ENCODE measurements at places on chromosomes 4 and X.

DNA sequence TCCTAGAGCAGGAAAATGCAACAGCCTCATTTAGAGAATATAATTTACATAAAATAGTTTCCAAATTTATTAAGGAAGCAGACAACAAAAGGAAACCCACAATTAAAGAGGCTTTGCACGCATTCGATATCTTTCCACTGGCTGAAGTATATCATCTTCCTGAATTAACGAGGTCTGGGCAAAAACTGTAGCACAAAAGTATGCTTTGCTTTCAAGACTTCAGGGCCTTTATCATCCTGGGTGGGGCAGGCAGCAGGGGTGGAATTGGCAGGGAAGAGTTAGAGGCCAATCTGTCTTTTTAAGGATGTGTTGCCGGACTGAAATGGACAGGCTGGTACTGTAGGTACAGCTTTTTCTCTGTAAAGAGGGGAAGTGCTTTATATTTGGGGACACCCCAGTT, 17.0 kb upstream of the STX18 start:
- no peak for DNase-seq

- DNase-seq: no peak
Measured at GRCh38 chr4:188092824-188093223, 16.6 kb downstream of the TRIML2 start.

DNA sequence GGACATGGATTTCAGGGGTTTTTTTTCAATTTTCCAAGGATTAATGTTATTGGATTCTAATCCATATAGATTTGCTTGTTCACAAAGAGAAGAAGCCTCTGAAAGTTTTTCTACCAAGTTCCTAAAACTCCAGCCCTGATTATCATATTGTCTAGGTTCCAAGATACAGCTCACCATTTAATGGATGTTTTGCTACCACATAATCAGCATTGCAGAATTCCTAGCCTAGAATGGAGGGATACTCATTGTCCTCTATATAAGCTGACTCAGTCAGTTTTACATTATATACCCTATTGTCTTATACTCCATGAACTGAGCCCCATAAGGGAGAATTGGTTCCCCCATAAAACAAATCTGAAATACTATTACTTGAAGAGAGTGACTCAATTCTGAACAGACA, 664.7 kb upstream of the FAM241A start:
- no peak for DNase-seq

DNA sequence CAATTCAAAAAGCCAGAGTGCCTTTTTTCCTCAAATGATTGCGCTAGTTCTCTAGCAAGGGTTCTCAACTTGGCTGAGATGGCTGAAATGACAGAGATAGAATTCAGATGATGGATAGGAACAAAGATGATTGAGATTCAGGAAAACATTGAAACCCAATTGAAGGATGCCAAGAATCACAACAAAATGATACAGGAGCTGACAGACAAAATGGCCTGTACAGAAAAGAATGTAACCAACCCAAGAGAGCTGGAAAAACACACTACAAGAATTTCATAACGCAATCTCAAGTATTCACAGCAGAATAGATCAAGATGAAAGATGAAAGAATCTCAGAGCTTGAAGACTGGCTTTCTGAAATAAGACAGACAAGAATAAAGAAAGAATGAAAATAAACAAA, 51.7 kb upstream of the MMAA start:
- DNase-seq: no peak

- no peak for DNase-seq
Measured at GRCh38 chr4:188872809-188873208, 733.6 kb downstream of the TRIML1 start.

Measured in hematopoietic multipotent progenitor cell treated with erythropoietin and hydrocortisone succinate and interleukin-3 and kit ligand, for 15 days (in vitro differentiated cells).